ENCODE measurements at places on chromosomes 6 and 20.

DNA sequence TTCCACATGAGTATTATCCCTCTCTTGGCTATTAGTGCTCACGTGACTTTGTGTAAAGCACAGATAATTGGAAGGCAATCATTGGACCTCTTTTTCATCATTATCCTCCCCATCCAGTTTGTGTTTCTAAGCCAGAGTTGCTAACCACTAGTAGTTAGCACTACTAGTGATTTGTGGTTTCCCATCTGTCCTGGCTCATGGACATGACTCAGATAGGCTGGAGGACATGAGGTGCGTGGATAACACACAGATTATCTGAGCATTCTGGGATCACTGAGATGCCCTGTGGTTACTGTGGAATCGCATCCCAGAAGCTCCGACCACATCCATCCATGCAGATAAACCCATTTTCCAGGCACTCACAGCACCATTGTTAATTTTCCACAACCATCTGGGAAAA is 123.8 kb upstream of the NAA20 start:
- DNase-seq = no peak

DNA sequence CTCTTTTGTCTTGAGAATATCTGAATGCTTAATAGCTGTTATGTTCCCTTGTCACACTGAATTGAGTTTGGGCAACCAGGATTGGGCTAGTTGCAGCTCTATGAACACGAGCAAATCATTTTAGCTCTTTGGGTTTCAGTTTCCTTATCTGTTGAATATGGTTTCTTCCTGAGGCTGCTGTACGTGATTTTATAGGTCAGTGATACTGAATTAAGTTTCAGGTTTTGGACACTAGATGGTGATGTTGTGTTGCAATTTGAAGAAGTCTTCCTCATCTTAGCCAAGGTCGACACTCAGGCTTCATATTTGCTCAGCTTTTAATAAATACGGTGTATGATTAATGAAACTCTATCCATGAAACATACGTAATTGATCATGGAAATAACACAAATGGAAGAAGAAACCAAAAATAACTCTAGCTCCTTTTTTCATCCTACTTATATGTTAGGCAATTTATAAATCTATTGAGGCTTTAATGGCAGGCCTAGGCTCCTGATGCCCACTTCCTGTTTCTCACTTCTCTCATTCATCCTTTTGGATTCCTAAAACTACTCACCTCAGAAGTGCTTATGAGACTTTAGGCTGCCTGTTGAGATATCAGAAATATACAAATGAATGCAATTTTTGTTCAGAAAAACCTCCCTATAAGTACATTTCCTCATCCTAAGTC is 354.1 kb upstream of the MAP3K7 start:
- DNase-seq = no peak

- no peak for DNase-seq
Observed at GRCh38 chr6:79967178-79967577, 19.8 kb upstream of the ELOVL4 start.

DNA sequence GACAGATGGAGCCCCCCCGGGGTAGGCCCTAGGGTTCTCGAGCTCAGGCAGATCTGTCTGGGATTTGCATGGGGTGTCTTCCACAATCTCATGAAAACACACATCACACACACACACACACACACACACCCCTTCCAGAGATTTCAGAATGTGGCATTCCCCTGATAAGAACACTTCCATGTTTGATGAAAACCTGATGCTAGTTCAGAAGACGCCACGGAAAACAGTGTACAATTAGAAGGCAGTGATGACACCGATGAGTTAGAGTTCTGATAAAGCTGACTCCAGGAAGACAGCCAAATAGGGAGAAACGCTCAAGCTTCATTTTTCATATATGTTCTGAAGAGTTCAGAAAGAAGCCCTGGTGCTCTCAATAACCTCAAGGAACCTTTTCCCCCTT is 438.7 kb upstream of the JARID2 start:
- no peak for DNase-seq

DNA sequence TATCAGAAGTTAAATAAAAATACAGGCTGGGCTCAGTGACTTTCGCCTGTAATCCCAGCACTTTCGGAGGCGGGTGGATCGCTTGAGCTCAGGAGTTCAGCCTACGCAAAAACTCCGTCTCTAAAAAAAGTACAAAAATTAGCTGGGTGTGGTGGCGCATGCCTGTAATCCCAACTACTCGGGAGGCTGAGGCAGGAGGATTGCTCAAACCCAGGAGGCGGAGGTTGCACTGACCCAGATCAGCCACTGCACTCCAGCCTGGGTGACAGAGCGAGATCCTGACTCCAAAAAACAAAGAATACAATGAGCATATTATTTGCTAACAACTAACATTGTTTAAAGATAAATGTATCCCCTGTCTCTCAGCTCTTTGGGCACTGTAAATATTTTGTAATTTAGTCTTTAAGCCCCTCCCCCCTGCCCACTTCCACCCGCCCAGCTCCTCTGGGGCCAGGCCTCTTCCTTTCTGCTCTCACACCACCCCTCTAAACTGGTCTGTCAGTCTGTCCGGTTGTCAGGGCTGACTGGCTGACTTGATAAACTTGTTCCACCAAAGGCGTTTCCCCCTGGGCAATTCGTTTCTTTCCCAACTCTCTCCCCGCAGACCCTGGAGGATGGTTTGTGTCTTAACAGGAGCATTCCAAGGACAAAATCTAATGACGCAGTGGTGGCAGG is 62.4 kb upstream of the QKI start:
- no peak for DNase-seq

- no peak for DNase-seq
Observed at GRCh38 chr20:6583134-6583738, 184.2 kb upstream of the BMP2 start.

DNA sequence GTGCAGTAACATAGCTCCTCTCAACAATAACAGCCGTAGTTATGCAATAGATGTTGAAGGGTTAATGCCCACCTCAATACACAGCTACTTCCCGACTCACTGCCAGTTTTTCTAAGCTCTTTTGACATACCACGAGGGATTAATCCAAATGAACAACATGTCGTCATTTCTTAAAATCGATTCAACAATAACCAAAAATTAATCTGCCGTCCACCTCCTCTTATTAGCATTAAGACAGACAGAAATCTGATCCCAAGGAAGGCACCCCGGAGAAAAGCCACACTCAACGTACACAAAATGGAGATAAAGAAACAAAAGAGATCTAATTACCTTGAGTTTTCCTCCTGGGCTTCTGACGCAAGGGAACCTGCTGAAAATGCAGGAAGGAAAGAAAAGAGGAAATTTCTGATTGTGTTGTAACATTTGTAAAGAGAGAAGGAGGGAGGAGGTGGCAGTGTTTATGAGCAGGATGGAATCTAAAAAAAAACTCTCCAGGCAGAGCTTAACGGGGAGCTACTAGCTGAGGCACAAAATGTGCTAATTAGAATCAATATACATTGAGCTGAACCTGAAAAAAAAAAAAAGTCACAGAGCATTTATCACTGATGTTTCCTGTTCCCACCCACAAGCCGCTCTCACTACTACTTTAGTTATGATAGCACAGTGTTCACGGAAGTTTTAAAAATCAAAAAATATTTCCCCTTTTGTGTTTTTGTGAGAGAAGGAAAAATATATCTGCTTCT is 109.3 kb downstream of the IPCEF1 start:
- DNase-seq = no peak

- no peak for DNase-seq
Observed at GRCh38 chr6:159805440-159806020, 5.5 kb downstream of the PNLDC1 start.

- DNase-seq = no peak
Observed at GRCh38 chr6:46815130-46815529, 21.9 kb downstream of the MEP1A start.

DNA sequence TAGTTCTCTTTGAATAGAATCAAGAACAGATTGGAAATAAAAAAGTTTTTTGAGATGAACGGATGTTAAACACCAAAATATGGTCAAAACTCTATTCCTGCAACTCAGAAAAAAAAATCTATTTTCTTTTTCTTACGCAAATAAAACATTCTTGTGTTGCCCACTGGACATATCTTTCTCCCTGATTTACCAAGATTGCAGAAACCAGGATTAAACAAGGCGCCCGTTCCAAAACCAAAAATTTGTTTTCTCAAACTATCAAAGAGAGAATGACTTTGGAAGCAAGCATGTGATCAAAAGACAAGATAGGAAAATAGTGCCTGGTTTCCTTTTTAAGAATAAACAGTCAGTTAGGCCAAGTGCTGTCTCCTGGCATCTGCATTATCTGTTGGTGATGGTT is 273.1 kb downstream of the CLIC5 start:
- no peak for DNase-seq

GRCh38 chr6:26336355-26337198 is 28.4 kb upstream of the BTN3A2 start:
- DNase-seq = no peak

GRCh38 chr6:29667158-29667557 is 10.3 kb downstream of the MOG start:
- DNase-seq = no peak

DNA sequence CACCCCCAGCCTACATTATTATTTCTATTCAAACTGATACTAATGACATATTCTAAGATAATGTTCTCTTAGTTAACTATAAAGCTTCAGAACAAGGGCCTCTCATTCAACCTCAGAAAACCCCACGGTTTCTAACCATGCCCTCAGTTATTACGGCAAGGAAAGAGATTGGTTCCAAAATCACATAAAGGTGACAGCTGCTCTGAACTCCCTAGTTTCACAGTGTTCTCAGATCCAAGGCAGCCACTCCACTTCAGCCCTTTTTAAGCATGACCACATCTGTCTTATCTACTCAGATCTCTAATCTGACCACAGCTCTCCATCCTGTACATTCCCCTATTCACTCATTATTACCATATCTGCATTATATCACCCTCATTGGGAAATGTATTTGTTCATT is 98.8 kb upstream of the CEP85L start:
- DNase-seq = no peak

GRCh38 chr6:48961781-48962415 is 501.2 kb downstream of the MMUT start:
- DNase-seq = no peak

DNA sequence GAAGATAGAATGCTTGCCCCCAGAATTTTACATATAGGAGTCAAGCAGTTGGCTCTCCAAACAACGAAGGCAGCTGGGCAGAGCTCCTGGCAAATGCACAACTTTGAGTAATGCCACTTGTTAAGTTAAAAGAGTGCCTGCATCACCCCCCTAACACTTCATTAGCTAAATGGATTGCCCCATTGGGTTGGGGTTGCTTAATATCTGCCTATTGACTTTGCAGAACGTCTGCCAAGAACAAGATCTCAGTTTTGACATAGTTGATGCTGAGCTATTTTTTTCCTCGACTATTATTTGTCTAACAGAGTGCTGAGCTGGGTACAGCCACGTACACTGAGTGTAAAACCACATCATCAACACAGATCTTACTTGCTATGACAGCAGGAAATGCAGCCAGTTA is 12.1 kb downstream of the ANKRD60 start:
- DNase-seq = no peak

DNA sequence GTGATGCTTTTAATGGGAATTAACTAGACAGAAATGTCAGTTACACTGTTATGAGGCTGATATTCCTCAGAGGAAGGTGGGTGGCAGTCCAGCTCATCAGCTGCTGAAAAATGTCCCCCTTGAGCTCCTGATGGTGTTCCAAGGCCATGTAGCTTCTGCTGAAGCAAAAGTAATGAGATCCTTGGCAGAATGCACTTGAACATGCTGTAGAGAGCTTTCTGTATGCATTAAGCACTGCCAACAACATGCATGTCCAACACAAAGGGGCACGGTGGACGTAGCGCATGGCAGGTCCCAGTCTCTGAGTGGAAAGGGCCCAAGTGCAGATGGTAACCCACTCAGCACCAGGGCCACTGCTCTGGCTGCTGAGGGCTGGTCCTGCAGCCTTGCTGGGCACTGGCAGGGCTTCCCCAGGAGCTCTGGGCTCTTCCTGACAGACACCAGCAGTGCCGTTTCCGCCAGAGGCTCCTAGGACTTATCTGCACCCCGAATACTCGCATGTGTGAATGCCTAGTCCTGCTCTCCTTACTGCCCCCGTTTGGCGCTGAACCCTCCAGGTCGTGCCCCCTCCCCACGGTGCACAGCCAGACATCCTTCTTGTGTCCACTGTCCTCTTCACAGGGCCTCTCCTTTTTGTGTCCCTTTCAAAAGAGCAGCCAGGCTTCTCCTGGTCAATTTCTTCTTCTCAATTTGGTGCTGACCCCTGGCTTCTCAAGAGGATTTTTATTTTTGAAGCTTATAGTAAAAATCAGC is 18.6 kb upstream of the SYNDIG1 start:
- DNase-seq = no peak

- DNase-seq = no peak
Observed at GRCh38 chr6:127514773-127515227, 4.3 kb downstream of the MTCL3 start.

DNA sequence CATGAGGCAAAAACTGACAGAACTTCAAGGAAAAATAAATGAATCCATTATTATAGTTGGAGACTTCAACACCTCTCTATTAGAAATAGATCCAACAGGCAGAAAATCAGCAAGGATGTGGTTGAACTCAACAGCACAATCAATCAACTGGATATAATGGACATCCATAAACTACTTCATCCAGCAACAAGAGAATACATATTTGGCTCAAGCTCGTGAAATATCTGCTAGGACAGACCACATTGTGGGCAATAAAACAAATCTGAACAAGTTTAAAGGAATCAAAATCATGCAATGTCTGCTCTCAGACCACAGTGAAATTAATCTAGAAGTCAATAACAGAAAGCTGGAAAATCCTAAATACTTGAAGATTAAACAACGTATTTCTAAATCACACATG is 362.6 kb downstream of the CD109 start:
- DNase-seq = no peak

DNA sequence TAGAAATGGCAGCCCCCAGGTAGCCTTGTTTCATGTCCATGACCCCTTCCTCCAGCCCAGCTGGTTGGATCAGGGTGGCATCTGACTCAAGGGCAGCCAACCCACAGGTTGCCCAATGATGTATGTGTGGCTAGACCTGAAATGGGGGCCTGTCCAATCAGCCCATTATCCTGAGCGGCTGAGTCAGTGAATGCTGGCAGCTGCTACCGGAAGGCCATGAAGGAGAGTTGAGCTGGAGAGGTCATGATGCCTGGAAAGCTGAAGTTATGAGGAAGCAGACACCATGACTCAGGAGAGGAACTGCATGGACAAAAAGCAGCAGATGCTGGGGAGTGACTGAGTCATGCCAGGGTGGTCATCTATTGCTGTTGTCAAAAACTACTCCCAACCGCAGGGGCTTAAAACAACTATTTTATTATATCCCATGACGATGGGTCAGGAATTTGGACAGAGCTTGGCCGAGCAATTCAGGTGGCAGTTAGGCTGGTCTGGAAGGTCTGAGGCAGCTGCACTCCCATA is 67.3 kb downstream of the MDGA1 start:
- DNase-seq = no peak

GRCh38 chr6:10391799-10392198 is 23.1 kb downstream of the TFAP2A start:
- no peak for DNase-seq

GRCh38 chr6:146965110-146965689 is 239.0 kb upstream of the STXBP5 start:
- DNase-seq = no peak

- no peak for DNase-seq
Observed at GRCh38 chr6:110509617-110510241, 33.3 kb upstream of the SLC22A16 start.
